ENCODE measurements at places on chromosomes 6 and 20. TPM values are rescaled to one million over a fixed set of nuclear protein-coding genes. Genes with fewer than 3 reads are reported as not detected.
A peak's percentile ranks its signal among the peaks of the same experiment; 100 is the strongest.

The SYCP2L gene
- total RNA-seq, result not detected

GRCh38 chr6:1713016-1713600 is 103.4 kb downstream of the FOXC1 start:
- no peak for DNase-seq

DNA sequence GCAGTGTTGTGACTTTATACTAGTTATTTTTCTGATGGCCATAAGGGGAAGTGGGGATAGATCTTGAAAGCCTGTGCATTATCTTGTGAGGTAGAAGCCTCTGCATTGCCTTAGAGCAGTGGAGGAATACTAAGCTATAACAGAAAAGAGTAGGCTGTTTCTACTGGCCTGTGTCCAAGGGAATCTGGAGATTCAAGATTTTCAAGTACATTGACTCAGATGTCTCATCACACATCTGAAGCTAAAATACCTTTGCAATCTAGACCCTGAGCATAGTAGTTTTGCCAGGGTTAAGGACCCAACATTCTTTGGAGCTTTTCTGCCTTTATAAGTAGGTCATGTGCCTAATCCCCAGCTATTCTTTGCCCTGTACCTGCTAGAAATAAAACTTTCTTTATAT is 272.3 kb downstream of the TENT5A start:
- DNase-seq, result no peak

DNA sequence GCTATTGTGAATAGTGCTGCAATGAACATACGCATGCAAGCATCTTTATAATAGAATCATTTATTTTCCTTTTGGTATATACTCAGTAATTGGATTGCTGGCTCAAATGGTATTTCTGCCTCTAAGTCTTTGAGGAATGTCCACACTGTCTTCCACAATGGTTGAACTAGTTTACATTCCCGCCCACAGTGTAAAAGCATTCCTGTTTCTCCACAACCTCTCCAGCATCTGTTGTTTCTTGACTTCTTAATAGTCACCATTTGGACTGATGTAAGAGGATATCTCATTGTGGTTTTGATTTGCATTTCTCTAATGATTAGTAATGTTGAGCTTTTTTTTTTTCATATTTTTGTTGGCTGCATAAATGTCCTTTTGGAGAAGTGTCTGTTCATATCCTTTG is 208.7 kb downstream of the PHF3 start:
- no peak for DNase-seq

GRCh38 chr6:69007781-69008180 is 372.7 kb downstream of the ADGRB3 start:
- DNase-seq, result no peak

GRCh38 chr6:7035837-7036249 is 71.9 kb upstream of the RREB1 start:
- no peak for DNase-seq

DNA sequence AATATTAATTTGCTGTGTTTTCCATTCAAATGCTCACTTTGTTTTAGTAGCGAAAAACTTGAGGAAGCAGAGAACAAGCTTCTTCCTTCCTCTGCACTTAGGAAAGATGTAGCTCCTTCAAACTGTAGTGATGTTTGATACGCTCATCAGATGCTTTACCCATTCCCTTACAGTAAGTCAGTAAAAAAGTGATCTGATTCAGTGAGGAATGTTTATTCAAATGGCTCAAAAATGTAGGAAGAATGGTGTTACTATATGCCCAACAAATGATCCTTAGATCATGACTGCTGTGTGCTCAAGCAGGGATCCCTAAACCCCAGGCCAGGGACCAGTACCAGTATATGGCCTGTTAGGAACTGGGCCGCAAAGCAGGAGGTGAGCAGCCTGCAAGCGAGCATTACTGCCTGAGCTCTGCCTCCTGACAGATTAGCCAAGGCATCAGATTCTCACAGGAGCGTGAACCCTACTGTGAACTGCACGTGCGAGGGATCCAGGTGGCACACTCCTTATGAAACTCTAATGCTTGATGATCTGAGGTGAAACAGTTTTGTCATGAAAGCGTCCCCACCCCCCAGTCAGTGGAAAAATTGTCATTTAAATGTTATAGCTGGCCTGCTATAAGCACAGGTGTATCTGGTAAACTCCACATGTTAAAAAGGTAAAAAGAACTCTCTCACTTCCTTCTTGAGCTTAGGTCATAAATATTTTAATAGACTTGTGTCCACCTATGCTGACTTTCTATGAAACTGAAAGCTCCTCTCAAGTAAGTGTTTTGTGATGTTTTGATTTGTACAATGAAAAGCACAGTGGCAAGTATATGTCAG is 187.2 kb downstream of the FOXC1 start:
- no peak for DNase-seq

DNA sequence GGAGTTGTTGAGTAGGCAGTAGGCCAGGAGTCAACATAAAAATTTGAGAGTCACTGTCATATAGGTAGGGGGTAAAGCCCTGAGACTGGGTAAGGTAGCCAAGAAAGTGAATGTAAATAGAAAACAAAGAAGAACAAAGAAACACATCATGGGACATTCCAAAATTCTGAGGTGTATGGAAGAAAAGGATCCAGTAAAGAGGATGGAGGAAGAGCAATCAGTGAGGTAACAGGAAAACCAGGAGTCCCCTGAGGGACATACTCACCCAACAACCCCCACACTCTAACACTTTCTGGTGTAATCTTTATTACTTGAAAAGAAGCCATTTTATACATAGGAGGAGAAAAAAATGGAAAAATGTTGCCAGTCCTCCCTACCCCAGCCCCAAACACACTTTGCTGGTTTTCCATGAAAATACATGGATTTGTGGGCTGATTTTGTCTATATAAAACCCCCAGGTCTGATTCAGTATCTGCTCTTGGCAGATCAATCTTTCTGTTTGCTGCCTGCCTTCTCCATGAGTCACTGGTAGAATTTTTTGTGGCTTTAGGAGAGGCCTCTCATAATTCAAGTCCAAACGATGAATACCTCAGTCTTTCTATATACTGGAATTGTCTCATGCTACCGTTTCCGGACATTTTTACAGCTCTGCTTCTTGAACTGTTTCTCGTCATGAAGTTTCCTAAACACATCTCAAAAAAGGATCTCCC is 271.4 kb upstream of the MAN1A1 start:
- DNase-seq, result no peak

- no peak for DNase-seq
Observed at GRCh38 chr6:133297657-133298056, 56.5 kb downstream of the EYA4 start.

GRCh38 chr20:19407736-19408135 is 195.3 kb downstream of the SLC24A3 start:
- DNase-seq, result no peak

DNA sequence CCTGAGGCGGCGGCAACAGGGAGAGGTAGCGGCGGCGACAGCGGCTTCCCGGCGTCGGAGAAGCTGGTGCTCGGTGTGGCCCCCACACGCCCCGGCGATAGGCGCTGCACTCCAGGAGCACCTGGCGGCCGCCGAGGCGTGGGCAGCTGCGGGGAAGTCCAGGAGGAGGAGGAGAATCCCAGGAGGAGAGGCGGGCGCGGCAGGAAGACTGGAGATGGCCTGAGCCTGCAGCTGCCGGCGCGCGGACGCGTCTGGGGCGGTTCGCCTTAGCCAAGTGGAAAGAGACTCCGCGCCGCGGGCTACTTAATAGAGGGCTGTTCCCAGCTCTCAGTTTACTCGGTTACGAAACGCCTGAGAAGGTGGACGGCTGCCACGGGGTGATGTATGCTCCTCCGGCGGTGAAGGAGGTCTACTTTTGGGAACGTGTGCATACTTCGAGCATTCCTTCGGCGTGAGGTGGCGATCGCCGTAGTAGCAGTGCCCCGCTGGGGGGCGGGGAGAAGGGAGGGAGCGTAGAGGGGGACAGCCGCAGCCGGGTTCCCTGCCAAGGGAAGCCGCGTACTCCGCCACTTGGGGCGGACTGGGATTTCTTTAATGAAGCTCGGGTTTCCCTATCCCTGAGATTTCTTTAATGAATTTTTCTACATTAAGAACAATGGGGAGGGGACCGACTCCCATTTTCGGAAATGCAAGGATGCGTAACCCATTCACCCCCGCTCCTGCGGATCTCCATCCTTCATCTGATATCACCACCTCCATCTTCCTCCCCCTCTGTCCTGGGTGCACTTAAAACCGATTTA is at the start of gene COL12A1:
Gene COL12A1, minus strand, starts transcription at position 278 of the 800 bp plus-strand sequence. CDS start 3,261 bp downstream, outside the sequence.
- DNase-seq, result peak; percentile 22

DNA sequence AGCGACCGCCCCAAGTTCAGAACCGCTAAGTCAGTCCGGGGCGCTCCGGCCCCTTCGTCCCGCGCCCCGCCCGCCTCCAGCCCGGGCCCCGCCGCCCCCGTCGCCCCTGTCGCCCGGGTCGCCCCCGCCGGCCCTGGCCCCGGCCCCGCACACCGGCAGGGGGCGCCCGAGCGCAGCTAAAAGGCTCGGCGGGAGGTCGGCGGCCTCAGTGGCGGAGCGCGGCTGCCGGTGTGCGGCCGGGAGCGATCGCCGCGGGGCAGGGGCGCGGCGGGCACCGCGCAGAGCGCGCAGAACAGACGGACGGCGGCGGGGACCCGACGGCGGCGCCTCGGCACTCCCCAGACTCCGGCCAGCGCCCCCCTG is at the start of gene FNDC1:
Gene FNDC1, plus strand, starts transcription at position 208 of the 363 bp plus-strand sequence. CDS start 197 bp downstream, outside the sequence.
- peak; percentile 86 for DNase-seq

DNA sequence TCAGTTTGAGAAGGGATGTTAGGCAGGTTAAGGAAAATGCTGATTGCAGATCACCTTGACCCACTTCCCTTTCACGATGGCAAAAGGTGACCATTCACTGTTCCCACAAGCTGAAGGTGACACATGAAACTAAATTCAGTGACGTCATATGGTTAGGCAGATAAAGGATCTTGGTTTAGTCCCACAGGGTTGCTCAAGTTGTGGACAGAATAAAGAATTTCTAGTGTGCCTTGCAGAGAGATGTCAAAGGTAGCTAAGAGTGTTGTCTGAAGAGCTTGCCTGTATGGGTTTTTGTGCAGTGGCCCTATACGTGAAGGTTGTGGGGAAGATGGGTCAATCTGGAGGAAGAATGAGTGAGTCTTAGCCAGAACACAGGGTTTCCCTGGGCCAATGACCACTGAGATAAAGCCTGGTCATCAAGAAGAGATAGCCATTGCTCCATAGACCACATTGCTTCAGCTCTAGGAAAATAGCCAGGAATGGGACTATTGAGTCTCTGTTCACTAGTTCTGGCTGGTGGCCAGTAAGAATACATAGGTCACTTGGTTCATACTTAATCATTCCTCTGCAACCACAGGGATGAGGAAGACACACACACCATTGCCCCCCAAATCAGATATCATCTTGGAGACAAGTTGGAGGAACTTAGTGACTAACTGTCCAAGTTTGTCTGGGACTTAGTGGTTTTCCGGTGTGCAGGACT is 148.5 kb upstream of the ATXN1 start:
- DNase-seq, result no peak

DNA sequence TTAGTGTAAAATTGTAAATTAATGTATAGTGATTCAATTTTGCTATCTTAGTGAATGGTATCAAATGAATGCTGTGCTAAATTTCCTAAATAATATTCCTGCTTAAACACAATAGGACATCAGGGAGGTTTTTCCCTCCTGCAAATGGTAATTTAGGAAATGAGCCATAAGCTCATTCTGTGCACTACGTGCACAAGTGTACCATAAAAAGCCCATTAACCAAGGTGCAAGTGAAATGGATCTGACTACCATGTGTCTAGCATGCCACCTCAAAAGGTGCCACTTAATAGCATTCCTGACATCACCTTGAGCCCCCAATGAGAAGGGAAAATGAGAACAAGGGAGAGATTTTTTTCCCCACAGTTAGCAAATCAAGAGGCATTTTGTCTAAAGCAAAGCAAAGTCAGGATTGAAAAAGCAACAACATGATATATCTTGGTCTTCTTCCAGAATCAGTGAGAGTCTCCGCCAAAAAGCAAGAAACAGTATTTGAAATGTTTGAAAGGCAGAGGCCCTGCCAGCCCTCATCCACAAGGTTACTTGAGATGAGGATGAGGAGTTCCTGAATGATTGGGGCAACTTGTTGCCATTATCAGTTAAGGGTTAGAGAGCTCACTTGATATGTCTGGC is 334.2 kb upstream of the RSPO3 start:
- no peak for DNase-seq

DNA sequence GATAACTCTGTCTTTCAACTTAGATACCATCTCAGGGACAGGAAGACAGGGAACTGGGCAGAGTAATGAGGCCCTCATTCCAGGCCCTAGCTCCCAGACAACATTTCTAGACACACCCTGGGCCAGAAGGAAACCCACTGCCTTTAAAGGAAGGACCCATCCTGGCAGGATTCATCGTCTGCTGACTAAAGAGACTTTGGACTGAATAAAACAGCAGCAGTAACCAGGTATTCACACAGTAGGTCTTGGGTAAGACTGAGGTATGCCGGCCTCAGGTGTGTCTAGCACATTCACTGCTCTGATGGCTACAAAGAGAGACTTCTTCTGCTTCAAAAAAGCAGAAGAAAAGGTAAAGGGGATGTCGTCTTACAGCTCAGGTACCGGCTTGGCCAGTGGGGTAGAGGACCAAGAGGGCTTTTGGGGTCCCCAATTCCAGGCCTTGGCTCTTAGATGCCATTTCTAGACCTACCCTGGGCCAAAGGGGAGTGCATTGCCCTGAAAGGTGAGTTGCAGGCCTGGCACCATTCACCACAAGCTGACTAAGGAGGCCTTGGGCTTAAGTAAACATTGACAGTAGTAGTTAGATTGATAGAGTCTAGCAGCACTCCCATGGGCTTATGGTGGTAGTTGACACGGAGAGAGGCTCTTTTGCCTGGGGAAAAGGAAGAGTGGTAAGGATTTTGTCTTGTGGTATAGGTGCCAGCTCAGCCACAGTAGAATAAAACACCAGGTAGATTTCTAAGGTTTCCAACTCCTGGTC is 13.4 kb downstream of the SNX14 start:
- no peak for DNase-seq

GRCh38 chr6:23380465-23380864 is 745.5 kb upstream of the NRSN1 start:
- no peak for DNase-seq

DNA sequence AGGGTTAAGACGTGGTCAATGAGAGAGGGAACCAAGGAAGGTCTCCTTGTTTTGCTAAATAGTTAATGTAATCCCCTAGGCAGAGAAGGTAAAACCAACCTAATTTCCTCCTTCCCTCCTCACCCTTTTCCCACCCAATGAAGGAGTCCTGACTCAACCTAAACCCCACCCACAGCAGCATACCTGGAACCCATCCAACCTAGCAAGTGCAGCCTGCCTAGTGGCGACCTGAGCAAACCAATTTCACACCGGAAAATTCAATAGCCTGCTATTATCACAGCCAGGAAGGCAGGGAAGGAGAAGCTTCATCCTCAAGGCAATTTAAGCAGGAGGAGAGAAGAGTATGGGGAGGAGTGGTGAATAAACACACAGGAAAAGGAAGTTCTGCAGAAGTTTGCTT is 46.9 kb downstream of the OSTM1 start:
- DNase-seq, result no peak

All from activated T-cell treated with anti-CD3 and anti-CD28 coated beads, Interleukin-2, amount 50 U/mL, for 72 hours (primary cell).